ENCODE measurements at places on chromosomes 5 and 9. TPM values are rescaled to one million over a fixed set of nuclear protein-coding genes. Genes with fewer than 3 reads are reported as not detected.

The GRXCR2 gene
- total RNA-seq: not detected

The NKD2 gene
- not detected for total RNA-seq

GRCh38 chr9:136945333-136946227 is 537 bp downstream of the C8G start:
- H3K4me1 ChIP-seq: peaks cover 60% of the 10 kb centered on the region
- no peak overlapping the region for H3K4me3 ChIP-seq
- H3K36me3 ChIP-seq: peaks cover 25% of the 10 kb centered on the region
- no peak for DNase-seq
- no peaks in the 10 kb centered on the region for H3K27me3 ChIP-seq

DNA sequence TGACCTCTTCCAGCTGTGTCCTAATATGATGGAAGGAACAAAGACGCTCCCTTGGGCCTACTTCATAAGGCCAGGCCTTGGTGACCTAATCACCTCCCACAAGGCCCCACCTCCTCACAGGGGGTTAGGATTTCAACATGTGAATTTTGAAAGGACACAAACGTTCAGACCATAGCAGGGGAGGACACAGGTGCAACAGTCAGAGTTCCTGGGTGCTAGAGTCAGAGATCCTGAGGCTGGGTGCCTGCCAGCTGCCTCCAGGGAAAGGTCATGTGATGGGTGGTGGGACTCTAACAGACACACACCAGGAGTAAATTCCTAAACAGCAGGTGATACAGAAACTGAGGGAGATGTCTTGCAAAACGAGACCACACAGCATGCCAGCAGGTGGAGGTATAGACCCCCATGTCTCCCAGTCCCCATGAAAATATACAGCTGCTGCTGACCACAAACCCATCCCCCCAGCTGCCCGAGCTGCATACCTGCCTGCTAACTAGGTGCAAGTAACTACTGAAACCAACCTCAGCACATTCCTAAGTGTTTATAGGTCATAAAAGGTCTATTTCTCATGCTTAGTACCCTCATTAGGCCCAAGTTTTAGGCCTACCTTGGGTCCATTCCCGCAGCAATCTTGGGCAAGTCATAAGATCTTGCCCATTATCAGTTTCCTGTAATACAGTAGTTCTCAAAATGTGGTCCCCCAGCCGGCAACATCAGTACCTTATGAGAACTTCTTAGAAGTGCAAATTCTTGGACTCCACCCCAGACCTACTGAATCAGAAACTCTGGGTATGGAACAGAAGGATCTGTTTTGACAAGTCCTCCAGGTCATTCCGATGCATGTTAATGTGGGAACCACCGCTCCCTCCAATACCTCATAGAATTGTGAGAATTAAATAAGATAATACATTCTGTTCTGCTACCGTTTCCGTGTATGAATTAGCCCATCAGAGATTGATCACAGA is 245.3 kb downstream of the ENC1 start:
- no peak overlapping the region for H3K4me3 ChIP-seq
- DNase-seq: peak; percentile 34
- H3K4me1 ChIP-seq: peaks cover 13% of the 10 kb centered on the region
- no peaks in the 10 kb centered on the region for H3K27me3 ChIP-seq
- no peaks in the 10 kb centered on the region for H3K36me3 ChIP-seq

DNA sequence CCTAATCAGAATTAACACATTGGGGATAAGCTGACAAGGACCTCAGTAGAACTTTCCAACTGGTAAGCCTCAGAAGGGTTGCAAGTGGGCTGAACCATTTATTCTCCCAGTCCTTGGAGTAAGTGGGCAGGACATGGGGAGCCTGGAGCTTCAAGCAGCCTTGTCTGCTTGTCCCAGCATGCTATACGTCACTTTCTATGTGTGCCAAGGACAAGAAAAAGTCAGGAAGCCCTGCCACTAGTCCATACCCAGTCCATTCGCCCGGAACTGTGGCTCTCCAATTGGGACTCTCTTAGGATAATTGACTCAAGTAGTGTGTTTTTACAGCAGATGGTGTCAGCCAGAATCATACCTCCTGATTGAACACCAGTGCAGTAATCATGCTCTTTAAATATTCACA is 62.6 kb upstream of the FRRS1L start:
- H3K27me3 ChIP-seq: no peaks in the 10 kb centered on the region
- no peak overlapping the region for H3K27ac ChIP-seq
- no peaks in the 10 kb centered on the region for H3K4me1 ChIP-seq

GRCh38 chr5:72584466-72584865 is 77.3 kb upstream of the ZNF366 start:
- H3K4me1 ChIP-seq: no peaks in the 10 kb centered on the region
- no peak for DNase-seq
- H3K4me3 ChIP-seq: no peak overlapping the region
- no peaks in the 10 kb centered on the region for H3K27me3 ChIP-seq

- no peak overlapping the region for H3K27ac ChIP-seq
- no peak for DNase-seq
- no peaks in the 10 kb centered on the region for H3K4me1 ChIP-seq
- no peak overlapping the region for H3K4me3 ChIP-seq
- H3K27me3 ChIP-seq: no peaks in the 10 kb centered on the region
- no peaks in the 10 kb centered on the region for H3K36me3 ChIP-seq
Measured at GRCh38 chr5:148179234-148179824, 11.0 kb downstream of the SPINK14 start.

- DNase-seq: peak; percentile 59
- peak overlapping the region; percentile 56 for H3K27ac ChIP-seq
- H3K36me3 ChIP-seq: no peaks in the 10 kb centered on the region
Measured at GRCh38 chr9:107737987-107738743, 248.6 kb upstream of the KLF4 start.

Data from gastrocnemius medialis (tissue), 4 donors.